ENCODE measurements at places on chromosomes 1 and 21.

DNA sequence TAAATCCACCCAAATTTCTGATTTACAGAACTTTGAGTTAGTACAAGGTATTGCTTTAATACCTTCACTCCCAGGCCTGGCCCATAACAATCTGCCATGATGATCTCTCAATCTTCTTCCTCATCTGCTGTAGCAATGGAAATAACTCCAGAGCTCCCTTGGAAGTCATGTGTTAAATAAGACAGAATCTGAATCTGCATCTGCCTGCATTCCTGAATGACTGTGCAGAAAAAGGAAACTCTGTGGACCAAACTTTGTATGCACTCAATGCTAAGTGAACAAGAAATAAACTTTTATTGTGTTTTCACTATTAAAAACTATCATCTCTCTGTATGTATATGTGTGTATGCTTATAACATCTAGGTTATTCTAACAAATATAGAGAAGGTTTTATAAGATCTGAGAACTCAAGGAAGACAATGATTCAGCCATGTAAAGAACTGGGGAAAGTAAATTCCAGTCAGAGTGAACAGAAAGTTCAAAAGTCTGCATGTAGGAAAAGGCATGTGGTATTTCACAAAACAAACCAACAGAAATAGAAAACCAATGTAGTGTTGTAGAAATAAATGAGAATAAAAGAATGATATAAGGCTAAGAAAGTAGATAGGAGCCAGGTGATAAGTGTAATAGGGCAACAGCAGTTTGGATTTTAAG lies 390.2 kb downstream of the USH2A start:
- DNase-seq, result peak; percentile 11

- DNase-seq, result no peak
These were observed 54.0 kb downstream of the COLGALT2 start for GRCh38 chr1:183983371-183984105.

DNA sequence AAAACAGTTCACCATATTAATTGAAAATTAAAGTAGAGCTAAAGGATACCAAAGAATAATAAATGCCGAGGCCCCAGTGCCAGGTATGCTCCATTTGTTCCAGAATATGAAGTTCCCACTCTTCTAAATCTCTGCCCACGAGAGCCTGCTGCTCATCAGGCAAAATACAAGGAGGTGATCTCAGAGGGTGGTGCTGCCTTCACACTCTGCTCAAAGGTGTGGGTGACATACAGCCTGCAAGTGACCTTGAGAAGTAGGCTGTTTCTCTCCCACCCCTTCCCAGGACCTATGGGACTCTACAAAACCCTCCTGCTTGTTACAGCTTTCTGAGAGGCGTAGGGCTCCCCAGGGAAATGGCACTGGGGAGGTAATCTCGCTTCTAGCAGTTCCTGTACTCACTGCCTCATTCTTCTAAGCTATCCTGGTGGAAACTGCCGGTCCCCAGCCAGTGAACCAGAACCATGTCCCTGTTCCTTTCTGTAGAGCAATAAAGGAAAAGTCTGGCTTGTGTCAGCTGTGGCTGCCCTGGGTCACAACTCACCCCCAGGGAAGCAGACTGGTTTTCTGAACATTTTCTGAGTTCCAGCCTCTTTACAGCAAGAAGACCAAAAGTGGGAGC lies 26.9 kb upstream of the DPT start:
- DNase-seq, result no peak

DNA sequence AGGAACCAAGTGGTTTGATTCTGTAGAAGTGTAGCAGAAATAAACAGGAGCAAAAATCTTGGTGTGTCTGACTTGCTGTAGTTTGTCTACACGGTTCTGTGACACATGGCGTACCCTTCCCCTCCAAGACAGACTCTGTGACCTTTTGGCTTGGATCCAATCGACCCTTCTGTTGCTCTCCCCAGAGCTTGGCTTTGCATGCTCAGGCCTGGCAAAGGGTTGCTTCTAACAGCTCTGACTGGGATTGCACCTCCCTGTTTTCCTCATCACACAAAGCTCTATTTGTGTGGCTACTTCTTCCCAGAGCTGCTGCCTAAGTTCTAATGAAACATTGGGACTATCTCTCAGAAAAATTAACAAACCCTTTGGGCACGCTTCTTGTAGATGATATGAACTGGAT lies 24.0 kb downstream of the NGF start:
- DNase-seq, result no peak

GRCh38 chr1:226497276-226497833 lies 51.2 kb upstream of the STUM start:
- no peak for DNase-seq

GRCh38 chr1:150764617-150765101 lies 919 bp downstream of the CTSS start:
- DNase-seq, result peak; percentile 55

GRCh38 chr1:114338191-114338890 lies 172.7 kb downstream of the TRIM33 start:
- no peak for DNase-seq

GRCh38 chr1:241637046-241637590 lies 3.1 kb downstream of the CHML start:
- peak; percentile 46 for DNase-seq

DNA sequence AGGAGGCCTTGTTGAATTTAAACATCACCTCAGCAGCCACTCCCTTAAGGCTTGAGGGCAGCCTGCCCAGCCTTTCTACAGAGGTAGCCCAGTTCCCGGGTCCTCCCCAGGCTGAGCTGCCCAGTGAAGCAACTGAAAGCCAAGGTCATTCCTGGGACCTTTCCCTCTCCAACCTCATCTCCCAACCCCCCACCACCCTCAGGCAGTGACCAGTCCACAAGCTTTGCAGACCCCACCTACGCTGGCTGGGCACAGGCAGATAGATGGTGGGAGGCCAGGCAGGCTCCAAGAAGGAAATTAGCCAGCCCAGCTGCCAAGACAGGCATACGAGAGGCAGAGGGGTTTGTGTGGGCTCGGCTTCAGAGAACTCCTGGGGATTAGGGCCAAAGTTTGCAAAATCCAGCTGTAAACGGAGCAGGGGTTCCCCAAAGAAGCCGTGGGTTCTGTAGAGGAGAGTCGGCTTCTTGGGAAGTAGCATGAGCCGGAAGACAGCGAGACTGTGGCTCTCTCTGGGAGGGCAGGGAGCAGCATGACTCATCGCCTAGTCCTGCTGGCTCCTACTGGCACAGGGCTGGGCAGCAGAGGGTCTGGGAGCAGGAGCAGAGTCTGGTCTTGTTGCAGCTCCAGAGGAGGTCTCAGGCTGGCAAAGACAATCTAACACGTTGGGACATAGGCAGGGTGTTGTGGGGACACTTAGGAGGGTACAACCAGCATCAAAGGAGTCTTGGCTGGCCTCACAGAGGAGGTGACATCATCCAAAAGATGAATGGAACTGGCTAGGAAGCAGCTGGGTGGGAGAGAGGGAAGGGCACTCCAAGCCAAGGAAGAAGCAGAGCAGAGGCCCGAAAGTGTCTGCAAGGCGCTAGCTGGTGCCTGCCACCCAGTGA lies 2.8 kb upstream of the ZC3H12A start:
- DNase-seq, result peak; percentile 93

GRCh38 chr1:15341634-15342407 lies 67.9 kb upstream of the EFHD2 start:
- DNase-seq, result peak; percentile 74

DNA sequence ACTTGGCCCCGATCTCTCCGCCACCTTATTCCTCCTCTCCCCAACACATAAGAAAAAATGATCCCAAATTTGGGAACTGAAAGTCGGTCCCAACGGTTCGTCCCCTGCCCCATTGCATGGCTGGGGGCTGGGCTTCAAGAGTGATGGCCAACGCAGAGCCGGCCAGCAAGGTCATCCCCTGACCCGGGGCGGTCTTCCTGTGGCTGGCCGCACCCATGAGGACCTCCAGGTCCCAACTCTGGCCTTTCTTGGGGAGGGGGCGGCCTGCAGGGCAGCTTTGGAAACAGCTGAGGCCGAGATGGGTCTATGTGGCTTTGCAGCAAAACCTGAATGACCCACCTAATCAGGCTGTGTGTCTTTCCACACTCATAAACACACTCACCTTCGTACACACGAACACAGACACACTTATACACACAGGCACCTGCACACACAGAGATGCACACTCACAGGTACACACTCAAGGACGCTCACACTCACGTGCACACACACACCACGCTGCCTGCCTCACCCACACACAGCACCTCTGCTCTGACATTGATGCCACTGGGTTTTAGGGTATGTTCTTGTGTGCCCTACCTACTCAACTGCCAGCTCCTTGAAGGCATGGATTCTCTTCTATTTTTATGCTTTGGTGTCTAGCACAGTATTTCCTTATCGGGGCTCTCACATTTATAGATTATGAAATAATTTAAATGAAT lies 562 bp downstream of the DYNLT5 start:
- no peak for DNase-seq

GRCh38 chr1:160161965-160162705 lies 10.7 kb downstream of the ATP1A4 start:
- DNase-seq, result peak; percentile 24

DNA sequence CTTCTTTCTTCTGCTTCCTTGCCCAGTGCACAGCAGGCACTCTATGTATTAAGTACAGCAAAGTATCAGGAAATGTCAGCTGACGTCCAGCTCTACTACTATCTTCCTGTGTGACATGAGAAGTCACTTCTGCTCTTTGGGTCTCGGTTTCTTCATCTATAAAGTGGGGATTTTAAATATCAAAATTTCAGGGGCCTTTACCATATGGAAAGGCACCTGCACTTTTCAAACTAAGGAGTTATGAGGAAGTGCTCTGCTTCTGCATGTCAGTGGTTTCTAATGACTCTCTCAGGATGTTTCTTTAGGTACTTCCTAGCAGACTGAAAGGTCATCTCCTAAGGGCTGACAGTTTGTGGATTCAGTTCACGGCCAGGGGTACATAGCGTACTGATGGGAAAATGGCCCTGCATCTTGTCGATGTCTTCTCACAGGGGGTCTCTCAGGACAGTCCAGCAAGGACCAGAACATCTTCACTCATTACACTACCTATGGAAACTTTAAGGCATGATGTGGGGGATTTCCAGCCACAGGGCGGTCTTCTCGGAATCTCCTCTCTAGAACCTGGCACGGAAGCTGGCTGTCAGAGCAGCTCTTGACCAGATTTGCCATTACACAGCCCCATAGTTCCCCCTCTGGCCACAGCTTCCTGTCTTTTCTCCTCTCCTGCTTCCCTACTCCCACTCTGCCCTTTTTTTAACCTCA lies 42.0 kb upstream of the MTF1 start:
- no peak for DNase-seq

DNA sequence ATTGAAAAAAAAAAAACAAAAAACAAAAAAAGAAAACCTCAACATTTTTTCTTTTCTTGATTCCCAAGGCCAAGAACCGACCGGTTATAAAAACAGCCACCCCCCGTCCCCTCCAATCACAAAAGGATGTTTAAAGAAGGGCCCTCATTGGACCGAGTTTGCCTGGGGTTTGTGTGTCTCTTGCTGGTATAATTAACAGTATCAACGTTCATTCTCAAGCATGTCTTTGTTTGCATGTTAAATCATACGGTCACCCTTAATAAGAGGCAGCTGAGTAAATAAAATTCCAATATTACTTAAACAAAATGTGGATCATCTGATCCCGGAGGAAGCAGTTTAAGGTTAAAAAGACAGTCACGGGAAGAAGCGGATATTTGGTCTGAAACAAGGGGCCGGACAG lies 201.1 kb downstream of the PRDM2 start:
- peak; percentile 17 for DNase-seq

DNA sequence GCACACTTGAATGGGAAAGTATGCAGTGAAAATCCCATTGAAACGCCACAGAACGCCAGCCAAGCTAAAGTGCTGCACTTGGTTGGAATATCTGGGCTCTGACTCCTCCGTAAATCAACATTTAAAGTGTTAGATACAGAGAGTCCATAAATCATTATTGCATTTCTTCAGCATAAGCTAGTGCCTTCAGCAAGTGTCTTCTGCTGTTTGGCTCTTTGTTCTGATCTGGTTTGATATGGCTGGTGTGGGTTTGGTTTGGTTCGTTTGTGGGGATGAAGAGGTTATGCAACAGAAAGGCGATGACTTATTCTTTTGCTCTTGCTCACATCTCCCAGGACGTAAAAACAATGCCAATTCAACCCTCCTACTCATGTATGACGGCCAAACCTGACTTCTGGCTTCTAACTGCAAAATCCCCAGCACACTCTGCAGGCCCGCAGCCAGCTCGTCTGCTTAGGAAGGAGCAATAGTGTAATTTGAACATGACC lies 121.8 kb upstream of the ERG start:
- DNase-seq, result no peak

- DNase-seq, result no peak
These were observed 110.7 kb downstream of the SPATA46 start for GRCh38 chr1:162265983-162266382.

DNA sequence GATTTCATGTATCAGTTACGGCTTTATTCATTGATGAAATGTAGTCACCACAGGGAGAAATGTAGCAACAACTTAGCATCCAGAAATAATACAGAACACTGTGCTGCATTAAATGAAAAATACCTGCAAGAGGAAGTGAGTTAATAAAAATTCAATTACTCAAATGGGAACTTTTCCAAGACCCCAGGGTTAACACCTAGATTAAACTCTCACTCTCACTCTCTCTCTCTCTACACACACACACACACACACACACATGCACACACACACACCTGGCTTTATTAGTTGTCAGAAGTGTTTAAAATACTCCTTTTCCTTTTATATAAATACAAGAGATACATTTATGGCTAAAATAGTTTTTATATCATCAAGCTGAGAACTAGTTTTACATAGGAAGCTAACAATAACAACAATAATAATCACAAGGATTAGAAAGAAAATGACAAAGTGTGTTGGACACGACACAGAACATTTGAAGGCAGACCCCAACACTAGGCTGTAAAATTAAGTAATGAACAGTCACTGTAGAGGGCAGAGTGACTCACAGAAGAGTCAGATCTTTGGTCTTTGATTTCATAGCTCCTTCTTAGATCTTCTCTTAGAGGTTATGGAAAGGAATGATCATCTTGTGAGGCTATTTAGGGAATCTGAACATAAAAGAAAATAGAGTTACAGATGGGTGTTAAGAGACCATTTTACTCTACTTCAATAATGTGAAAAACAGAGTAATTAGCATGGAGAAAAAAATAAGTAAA lies 1266.0 kb upstream of the ADGRL2 start:
- peak; percentile 30 for DNase-seq

DNA sequence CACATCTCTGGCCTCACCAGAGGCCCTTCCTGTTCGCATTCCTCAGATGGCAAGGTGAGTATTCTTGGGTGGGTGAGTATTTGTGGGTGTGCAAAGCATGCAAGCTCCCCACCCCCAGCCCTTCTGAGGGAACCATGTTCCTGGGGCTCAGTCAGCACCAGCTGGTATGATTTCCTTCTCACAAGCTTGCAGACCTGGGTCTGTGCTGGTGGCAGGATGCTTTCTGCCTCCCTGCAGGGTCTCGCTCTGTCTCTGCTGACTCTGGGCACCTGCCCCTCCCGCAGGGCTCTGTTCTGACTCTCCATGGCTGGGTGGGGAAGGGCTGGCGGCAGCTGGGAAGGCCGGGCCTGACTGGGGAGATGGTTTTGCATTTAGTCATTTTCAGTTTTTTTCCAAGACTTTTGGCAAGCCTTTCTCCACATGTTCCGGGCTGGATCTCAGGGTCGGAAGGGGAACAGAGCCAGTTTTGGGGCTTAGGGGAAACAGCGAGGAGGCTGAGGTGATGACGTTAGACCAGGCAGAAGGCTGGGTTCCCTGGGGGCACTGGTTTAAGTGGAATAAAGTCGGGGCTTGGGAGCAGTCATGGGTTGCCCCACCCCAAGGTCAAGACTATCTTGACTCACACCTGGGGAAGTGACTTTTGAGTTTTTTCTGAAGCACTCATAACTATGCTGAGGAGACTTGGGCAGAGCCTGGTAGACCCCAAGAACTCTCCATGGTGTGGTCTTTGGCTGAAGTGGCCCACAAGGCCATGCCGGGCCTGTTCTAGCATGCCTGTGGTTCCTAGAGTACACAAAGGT lies 6.2 kb downstream of the RASSF5 start:
- DNase-seq, result peak; percentile 87

GRCh38 chr1:50783286-50783685 lies 176.8 kb downstream of the FAF1 start:
- no peak for DNase-seq

Data from fibroblast of skin of back (primary cell).